ENCODE measurements at places on chromosomes 7 and 10.

DNA sequence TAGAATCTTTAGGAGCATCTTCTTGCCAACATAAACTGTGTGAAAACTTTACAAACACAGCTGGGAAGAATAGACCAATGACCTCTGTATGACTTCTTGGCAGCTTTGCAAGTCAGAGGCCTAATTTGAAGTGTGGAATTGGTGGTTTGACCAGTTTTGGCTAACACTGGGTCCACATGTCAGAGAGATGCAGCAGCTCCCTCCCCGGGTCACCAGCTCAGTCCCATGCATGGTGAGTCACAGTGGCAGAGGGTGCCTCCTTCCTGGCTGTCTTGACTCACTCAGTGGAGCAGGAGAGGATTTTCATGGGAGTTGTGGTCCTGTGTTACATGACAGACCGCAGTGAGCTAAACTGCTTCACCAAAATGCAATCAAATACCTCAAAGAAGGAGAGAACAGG is 8.2 kb upstream of the STARD3NL start:
- DNase-seq, result peak; percentile 40

DNA sequence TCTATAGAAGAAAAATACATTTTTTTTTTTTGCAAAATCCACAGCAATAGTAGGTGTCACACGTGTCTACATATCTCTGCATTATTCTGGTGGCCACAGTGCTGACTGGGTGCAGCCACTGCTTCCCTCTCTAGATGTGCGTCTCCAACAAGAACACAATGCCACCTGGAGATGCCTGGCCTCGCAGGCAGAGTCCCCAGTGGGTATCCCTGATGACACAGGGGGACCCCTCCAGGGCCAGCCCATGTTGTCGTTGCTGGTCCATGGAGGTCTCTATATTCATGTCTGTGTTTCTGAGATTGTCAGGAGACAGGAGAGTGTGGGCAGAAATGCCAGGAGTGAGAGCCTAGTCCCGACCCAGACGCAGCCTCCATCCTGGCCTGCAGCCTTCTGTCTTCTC is 345.9 kb upstream of the SHH start:
- DNase-seq, result no peak

GRCh38 chr7:104045183-104045582 is 55.7 kb upstream of the RELN start:
- no peak for DNase-seq

GRCh38 chr10:27998178-27998953 is 513 bp downstream of the ODAD2 start:
- peak; percentile 45 for DNase-seq

GRCh38 chr10:92395271-92395670 is 104.3 kb downstream of the MARCHF5 start:
- DNase-seq, result no peak

DNA sequence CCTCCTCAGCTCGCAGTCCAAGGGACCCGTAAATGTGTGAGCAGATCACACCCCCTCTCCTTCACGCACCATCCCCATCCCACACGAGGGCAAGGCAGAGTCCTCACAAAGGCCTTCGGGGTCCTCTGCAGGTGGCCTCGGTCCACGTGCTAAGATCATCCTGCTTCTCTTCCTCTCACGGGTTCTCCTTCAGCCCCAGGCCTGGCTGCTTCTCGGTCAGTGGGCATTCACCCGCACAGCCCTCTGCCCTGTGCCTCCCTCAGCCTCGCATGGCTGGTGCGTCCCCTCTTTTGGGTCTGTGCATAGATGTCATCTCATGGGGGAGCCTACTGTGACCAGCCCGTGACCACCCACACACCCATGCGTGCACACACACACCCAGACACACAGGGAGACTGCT is 17.3 kb upstream of the FOXL3 start:
- DNase-seq, result no peak

GRCh38 chr10:29723726-29724125 is 89.0 kb upstream of the SVIL start:
- DNase-seq, result no peak

DNA sequence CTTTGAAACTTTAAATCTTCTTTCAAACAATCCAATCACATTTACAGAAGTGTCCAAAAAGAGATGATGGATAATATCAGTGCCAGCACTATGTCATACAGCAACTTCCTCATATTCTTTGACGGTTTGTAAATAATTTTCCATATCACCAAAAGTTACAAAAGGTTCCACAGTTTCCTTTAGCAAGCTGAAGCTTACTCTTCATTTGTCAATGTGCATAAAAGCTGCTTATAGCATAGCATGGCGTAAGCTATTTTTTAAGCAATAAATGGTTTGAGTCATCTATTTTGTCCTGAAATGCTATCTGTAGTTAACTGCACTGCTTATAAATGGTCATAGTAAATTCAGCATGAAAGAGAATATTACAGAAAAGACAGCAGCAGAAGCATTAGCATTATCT is 95.1 kb downstream of the ETV1 start:
- DNase-seq, result no peak

DNA sequence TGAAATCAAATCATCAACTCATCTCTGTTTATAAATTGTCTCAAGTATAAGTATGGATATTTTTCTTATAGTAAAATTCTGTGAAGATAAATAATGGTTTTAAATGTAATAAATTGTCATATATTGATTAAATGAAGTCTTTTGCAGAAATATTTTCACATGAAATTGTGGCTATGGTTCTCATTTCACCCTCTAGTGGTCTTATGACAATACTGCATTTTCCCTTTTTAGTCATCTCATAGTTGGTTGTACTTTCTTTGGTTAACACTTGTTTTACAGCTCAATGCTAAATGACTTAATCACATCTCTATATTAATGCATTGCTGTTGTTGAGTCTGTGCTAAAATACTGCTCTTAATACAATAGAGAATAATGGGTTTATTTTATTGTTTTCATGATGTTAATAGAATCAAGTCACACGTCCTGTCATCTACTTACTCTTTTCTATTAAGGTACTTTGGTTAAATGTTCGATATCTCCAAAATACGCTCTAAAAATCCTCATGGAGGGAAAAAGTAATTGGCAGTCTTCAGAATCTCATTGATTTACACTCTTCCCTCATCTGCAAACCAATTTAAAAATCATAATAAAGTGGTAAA is 38.0 kb upstream of the CACNA2D1 start:
- DNase-seq, result no peak

GRCh38 chr10:490256-490655 is 199.2 kb downstream of the DIP2C start:
- no peak for DNase-seq

Measured in CD8-positive, alpha-beta T cell (primary cell).